ENCODE measurements at places on chromosomes 13 and 19.

- DNase-seq, result no peak
Observed at GRCh38 chr13:65112531-65112941, 2117.6 kb downstream of the PCDH9 start.

DNA sequence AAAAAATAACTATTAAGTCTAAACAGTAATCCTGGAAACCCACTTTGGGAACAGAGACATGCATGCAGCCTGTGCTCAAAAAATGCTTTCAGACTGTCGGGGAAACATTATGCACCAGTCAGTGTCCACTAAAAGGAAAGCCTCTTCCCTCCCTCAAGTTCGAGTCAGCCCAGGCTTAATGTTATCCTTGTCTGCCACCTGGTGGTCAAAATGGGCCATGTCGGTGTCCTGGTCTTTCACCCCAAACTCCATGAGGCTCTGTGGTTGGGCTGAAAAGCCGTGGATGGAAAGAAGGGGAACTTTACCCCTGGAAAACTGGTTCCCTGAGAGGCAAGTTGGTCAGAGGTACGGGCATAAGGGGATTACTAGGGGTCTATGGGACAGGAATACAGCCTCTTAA lies 88.4 kb upstream of the ZNF492 start:
- no peak for DNase-seq

DNA sequence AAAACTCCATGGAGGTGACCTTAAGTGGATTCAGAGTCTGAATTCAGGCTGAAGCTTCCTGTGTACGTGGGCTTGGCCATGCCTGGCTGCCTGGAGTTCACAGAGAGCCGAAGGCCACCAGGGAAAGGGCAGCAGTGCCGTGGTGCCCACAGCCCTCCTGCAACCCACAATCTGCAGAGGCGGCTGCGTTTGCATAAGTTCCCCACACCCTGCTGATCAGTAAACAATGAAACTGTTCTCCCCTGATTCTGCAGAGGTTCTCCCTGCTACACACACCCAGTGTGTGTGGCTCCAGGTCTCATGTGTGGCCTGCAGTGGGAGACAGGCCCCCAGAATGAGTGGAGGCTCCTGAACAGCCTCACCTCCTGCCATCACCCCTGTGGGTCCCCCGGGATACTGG lies 126.9 kb upstream of the SLC7A1 start:
- DNase-seq, result no peak

GRCh38 chr19:45780448-45781213 lies 1.7 kb downstream of the DMPK start:
- DNase-seq, result no peak

- no peak for DNase-seq
Observed at GRCh38 chr13:98838776-98839175, 86.3 kb upstream of the SLC15A1 start.

- no peak for DNase-seq
Observed at GRCh38 chr13:37621811-37622361, 23.3 kb upstream of the POSTN start.

DNA sequence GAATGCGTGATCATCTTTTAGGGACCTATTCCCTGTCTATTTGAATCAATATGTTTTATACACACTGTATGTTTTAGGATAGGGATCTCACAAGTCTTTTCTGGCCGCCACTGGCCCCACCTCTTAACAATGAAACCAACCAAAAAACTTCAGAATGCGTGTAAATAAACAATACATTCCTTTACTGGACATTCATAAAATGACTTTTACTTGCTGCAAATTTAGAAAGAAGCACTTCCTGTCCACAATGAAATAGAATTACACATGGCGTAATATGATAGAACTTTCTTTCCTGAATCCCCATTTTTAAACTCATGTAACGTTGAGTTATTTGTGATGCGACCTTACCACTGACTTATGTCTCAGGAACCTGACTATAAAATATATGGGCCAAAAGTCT lies 233.6 kb downstream of the SLITRK6 start:
- DNase-seq, result no peak

DNA sequence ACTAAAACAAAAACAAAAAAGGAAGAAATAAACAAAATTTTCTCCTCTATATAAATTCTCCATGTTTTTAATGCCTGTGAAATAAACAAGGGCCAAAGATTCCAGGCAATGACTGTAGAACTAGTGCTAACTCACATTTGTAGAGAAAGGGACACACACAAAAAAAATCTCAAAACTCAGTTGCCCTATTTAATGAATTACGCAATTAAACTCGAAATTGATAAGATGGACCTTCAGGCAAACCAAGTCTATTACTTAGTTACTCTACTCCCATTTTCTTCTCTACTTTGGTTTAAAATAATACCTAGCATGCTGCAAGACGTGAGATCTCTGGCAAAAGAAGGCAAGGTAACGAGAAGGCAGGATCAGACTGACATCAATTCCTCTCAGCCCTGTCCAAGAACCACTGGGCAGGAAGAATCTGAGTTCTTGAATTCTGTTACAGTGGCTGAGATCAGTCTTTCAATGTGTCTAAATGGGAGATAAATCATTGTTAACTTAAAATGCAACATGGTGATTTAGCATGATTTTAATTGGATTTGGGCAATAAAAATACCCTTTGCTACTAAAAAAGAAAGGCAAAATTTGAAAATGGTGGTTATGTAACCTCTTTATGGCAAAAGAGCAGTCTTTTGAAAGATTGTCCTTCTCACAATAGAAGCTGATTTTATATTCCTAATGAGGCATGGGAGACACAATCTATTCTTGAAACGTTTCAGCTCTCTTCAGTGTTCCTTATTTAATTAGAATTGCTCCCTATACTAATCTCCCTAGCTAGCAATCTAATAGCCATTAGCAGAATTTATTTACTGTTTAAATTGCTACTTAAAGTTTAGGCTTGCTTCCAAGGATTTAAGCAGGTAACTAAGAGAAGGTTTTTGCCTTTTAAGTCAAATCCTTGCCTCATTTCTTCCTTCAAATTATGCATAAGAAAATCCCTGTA lies 25.9 kb downstream of the SPRY2 start:
- DNase-seq, result no peak

DNA sequence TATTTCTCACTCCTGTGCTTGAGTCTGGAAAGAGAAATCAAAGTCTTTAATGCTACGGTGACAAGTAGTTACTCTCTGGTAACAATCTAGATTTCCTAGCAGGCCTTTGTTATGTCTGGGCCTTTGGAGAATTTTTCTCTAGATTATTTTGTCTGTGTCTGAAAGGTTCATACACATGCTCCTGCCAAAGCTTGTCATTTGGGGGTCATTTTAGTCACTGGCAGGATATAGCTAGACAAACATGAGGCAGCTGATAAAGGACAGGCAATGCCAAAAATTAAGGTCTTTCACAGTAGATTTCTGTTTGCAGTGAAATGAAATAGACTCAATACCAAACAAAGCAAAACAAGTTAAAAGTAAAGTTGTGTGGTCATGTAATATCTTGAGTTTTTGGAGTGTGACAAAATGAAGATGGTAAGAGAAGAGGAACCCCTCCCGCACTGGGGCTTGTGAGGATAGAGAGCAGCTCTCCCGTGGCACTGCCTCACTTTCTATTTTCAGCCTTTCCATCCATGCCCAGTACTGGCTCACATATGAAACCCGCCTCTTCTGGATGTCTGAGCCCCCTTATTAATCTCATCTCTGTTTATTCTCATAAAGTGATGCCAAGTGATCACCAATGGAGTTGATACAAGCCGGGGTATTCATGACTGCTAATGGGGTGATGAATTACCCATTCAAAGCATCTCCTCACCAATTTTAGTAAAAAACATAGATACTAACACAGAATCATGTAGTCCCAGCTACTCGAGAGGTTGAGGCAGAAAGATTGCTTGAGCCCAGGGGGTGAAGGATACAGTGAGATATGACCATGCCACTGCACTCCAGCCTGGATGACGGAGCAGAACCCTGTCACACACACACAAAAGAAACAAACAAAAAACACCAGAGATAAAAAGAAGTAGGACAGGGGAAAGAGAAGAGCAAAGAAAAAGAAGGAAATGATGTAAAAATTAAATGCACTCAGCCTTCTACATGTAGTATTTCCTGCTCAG lies 389.3 kb downstream of the FGF14 start:
- no peak for DNase-seq
